ENCODE measurements at places on chromosomes 12 and 14.

DNA sequence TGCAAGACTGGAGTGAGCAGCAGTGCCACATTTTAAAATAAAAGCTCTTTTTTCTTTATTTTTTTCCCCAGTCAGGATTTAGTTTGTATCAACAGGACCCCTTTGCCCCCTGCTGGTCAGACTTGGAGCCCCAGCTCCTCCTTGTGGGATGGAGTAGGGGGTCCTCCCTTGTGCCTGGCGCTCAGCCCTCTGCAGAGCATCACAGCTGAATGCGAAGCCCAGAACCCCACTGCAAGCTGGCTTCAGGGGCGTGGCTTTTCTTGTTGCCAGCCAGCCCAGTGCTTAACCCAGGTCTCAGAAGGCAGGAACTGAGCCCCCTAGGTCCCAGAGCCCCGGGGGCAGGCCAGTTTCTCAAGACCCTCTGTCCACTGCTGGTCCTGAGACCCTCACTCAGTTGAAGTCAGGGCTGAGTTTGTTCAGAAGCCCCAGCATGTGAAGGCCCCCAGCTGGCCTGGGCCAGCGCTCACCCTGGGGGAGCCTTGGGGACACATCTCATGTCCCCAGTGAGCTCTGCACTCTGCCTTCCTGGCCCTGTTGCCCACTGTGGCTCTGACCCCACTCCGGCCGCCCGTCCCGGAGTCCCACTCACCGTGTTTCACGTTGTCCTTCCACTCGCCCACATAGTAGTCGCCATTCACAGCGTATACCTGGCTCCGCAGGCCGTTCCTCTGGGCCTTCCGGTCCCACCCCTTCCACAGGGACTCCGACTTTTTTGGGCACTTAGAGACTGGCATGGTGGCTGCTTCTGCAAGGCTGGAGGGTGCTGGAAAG, 519 bp downstream of the MORN3 start:
- no peak for DNase-seq

GRCh38 chr14:29584992-29585391, 342.7 kb downstream of the PRKD1 start:
- no peak for DNase-seq

DNA sequence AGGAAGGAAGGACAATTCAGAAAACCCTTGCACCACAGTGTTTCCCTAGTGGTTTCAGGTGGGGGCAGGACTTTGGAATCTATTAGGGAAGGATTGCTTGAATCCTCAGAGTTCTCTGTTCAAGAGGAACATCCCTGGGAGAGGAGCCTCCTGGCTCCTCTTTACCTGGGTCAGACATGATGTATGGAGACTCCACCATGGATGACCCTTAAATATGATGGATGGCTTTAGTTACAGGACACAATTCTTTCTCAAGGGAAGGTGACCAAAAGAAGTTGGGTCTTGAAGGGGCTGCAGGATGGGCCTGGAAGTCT, 396.6 kb downstream of the NRXN3 start:
- DNase-seq, result no peak

DNA sequence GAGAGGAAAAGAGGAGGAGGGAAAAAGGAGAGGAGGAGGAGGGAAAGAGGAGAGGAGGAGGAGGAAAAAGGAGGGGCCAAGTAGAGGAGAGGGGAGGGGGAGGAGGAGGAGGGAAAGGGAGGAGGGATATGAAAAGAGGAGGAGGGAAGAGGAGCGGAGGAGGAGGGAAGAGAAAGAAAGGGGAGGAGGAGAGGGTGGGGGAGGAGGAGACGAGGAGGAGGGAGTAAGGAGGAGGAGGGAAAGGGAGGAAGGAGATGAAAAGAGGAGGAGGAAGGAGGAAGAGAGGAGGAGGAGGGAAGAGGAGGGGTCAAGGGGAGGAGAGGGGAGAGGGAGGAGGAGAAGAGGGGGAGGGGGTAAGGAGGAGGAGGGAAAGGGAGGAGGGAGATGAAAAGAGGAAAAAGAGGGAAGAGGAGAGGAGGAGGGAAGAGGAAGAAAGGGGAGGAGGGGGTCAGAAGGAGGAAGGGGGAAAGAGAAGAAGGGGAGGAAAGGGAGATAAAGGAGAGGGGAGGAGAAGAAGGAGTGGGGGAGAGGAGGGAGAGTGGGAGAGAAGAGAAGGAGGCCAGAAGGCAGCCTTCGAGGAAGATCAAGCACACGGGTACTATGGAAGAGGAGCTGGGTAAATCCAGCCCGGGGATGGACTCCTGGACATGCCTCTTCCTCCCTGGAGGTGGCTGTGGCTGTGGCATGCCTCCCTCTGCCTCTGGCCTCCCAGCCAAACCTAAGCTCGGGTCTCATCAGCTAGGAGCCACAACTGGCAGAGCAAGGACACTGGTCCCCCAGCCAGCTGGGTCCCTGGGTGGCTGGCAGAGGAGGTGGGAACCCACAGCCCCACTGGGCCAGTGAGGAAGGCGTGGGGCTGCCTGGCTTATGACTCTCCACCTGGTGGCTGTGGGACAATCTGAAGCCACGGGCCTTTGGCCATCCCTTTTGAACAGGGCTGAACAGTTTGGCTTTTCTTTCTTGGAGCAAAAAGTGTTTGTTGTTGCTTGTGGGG, 3.0 kb upstream of the CMKLR1 start:
- DNase-seq, result no peak

GRCh38 chr12:128823216-128823915, 392 bp downstream of the SLC15A4 start:
- no peak for DNase-seq

GRCh38 chr14:101961011-101961721, 3.2 kb upstream of the DYNC1H1 start:
- no peak for DNase-seq

DNA sequence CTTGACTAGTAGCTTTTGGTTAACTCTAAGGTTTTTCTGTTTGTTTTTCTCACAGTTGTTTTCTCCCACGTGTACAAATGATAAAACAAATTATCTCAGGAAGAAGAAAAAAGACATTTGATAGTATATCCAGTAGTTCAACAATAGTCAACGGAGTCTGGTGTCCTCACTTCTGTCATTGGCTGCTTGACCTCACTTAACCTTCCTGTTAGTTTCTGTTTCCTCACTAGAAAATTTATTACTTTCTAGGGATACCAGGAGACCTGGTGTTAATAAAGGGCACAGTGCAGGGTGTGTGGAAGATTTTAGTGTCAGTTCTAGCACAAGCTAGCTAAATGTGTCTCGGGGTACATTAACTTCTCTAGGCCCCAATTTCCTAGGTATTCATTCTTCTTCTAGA, 116.0 kb downstream of the PRKCH start:
- no peak for DNase-seq

GRCh38 chr12:32126720-32127119, 20.1 kb downstream of the BICD1 start:
- DNase-seq, result no peak

DNA sequence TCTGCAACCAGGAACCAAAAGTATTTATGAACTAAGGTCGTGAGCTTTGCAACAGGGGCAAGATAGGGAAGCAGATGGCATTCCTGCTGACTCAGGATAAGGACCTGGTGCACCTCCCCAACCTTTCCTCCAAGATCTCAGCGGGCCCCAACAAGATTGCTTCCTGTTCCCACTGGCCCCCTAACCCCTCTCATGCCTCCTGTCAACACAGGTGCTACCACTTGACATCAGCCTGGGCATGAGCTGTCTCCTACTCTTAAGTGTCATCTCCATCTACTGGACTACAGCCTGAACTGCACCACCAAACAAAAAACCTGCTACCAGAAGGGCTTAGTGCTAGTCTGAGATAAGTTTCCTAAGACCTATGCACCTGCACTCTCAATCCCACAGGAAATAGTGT, 32.7 kb downstream of the MED6 start:
- peak; percentile 56 for DNase-seq

DNA sequence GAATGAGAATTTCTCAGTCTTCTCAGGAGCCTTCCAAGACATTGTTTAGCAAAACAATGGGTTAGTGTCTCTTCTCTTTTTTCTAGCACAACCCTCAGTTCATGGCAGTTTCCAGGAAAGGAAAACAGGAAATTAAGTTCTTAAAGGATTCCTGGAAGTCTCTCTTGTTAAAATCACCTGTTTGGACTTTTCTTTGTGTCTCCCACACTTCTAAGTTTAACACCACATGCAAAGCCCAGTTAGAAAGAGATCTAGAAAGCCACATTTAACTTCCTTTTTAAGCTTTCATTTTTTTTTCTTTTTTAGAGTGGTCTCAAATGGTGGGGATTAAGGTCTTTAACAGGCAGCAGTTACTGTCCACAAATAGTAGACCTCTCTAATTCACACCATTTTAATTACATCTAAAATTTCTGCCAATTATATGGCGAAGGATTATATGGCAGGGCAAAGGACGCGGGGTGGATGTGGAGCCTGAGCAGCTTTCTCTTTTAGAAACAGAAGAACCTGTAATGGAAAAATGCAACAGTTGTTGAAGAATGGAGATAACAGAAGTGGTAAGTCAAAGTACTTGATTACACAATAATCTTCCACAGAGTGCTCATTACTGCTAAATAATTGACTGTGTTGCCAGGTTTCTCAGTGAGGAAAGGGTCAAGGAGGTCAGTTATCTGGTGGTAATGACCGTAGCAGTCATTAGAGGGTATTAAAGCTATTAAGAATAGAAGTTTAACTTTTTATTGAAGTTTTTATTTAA, 298.6 kb downstream of the AKAP6 start:
- no peak for DNase-seq

DNA sequence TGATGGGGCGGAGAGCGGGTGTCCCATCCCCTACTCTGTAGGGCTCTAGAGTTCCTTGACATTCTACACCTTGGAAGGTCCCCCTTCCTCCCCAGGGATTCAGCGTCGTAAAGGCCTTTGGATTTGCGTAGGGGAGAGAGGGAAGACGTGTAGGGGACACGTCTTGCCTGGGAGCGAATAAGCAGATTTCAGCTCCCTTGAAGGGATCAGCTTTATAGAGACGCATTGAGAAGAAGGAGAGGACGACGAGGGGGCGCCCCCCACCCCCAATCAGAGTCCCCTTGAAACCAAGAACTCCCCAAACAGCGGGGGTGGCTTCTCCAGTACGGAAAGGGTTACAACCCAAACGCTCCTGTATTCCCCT, 324 bp downstream of the CALCOCO1 start:
- no peak for DNase-seq

- no peak for DNase-seq
Measured at GRCh38 chr12:118344829-118345228, 27.9 kb downstream of the TAOK3 start.

DNA sequence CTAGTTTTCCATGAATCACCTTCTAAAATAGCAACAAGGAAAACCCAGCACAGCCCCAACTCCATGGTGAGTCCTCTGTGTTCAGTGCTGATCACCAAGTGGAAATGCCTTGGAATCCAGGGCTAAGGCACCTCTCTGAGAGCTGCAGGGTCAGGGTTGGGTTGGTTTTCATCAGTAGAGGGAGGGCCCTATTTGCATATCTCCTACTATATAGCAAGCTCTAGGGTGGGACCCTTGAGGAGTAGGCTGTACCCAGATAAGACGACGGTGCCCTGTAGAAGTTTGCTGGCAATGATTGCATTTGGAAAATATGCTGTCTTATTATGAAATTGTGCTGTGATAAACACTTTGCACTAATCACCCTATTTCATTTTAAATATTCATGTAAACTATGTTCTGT, 1011.8 kb downstream of the TMEM121 start:
- no peak for DNase-seq
